Type B pancreatic cell (in vitro differentiated cells): ENCODE measurements at places on chromosomes 5 and 9. TPM values are rescaled to one million over a fixed set of nuclear protein-coding genes. Genes with fewer than 3 reads are reported as not detected.

GRCh38 chr5:34914671-34915138 lies 599 bp downstream of the RAD1 start:
- DNase-seq, result no peak

DNA sequence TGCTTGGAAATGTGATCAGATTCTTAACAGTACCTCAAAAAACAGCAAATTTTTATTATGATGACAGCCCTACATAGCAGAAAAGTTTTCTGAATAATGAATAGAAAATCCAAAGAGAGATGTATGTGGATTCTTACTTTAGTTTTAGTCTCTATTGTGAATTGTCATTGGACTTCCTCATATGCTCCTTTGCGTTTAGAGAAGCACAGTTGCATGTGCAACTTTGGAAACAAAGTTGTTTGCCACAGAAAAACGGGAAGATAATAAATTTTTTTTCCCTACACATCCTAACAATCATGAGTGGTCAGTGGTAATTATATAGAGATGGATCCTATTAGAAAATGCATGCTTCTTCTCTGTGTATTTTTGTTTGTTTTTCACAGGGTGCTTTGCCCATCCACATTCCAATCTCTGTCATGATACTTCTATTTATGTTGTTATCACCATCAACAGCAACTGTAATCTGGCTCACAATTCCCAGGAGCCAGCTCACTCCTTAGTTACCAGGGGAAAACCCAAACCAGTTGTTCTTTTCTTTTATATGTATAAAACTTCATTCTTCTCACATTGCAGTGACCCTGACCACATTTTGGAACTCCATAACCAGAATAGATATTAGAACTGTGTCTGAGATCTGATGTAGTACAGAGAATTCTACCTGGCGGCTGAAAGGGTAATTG lies 118.7 kb downstream of the NDUFS4 start:
- no peak for DNase-seq

DNA sequence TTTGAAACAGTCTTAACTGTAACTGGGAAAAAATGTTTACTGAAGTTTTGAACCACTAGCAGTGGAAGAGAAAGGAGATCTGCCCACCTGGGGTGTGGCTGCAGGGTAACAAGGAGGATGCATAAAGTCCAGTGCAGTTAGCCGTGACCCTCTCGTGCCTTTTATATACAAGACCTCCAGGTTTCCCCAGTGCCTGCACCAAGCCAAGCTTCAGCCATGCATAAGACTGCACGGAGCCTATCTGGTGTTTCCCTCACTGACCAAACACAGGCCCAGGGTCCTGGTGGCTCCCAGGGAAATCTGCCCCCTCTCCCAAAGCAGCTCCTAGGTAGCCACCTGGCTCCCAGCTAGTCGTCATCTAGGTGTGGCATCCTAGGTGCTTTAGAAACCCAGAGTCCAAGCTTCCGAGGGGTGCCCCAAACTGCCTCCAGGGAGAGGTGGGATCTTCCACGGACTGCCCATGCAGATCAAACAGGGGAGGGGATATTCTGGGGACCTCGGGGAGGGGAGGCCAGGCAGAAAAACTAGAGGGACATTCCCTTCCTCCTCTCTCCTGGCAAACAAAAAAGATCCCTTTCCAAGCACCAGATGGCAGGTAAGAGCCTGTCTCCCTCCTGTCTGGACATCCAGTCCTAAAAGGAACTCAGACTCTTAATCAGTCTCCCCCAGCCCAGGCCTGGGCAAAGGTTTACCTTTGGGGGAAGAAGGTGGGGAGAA lies 2.7 kb downstream of the SHB start:
- DNase-seq, result no peak

The PPP2CA gene
- 141 and 152 TPM in 2 replicates for total RNA-seq

DNA sequence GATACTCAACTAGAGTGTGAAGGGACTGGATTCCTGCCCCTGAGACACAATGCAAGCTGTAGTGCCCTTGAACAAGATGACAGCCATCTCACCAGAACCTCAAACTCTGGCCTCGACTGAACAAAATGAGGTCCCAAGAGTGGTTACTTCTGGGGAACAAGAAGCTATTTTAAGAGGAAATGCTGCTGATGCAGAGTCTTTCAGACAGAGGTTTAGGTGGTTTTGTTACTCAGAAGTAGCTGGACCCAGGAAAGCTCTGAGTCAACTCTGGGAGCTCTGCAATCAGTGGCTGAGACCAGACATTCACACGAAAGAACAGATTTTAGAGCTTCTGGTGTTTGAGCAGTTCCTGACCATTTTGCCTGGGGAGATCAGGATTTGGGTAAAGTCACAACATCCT lies 2.4 kb downstream of the ZNF483 start:
- no peak for DNase-seq

GRCh38 chr9:130242270-130243014 lies 23.1 kb upstream of the HMCN2 start:
- no peak for DNase-seq

DNA sequence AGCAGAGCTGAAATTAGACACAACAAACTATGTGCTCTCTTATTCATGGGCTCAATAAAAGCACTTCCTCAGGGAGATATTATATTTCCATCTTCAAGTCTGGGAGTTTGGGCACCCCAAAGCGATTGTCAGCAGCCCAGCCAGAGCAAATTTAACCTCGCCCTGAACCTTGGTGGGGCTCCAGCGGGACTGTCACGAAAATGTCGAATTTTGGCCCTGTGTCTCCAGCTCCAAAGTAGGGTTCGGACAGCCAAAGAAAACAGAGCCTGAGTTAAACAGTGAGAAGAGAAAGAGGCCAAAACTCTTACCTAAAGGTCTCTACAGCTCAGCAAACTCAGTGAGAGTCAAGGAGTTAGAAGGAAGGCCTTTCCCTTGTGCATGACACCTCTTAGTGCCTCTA lies 432.9 kb downstream of the SPATA31D1 start:
- DNase-seq, result no peak

GRCh38 chr5:122454541-122454940 lies 142.5 kb downstream of the SNCAIP start:
- no peak for DNase-seq

DNA sequence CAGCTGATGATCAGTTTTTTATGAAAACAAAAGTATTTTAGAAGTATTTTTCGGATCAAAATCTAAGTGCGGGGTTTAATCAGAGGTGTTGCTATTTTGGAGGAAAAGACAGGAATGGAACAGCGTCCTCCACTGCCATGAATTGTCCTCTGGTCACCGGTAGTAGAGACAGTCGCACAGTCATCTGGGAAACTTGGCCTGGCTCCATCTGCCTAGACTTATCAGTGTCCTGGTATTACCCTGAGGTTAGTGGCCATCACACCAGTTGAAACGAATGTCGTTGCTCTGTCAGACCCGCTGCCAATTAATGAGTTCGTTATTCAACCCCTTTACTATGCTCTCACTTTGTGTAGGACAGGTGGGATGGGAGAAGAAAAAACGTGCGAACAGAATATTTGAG lies 8.2 kb downstream of the TLX3 start:
- DNase-seq, result no peak

- no peak for DNase-seq
Observed at GRCh38 chr5:43581398-43581797, 21.6 kb upstream of the NNT start.

- DNase-seq, result no peak
Observed at GRCh38 chr5:127801751-127802476, 98.7 kb downstream of the CCDC192 start.

GRCh38 chr9:123138163-123138562 lies 104.7 kb downstream of the GPR21 start:
- no peak for DNase-seq

The PCDHB14 gene
- 3.1 and 3.7 TPM in 2 replicates for total RNA-seq

The FCN2 gene
- total RNA-seq, result not detected in 2 replicates

DNA sequence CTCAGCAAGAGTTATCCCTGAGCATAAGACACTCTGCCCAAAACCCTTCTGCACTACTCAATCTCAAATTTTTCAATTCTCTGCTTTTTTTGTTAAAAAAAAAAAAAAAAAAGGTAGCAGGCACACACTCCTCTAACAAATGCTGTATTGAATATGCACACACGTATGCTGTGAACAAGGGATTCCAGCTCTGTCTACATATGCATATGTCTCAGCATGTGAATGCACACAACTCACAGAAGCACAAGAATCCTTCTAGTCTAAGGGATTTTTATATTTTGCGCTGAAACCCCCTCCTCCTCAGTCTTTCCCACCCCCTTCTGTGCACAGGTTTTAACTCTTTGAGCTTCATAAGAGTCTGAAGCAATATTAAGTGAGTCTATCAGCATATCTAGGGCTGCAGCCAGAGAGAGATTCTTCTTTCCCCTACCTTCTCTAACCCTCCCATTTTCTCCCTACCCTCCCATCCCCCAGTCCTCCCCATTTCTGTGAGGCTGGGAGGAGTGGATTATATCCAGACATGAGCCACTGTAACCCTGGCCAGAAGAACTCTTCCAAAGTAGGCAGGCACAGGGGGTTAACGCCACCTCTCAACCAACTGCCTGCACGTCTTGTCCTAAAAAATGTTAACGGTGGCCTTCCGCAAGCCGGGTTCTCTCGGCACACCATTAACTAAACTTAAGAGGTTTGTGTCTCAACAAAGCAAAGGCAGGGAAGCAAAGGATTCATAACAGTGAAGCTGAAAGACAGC lies 1.0 kb downstream of the GABRB2 start:
- no peak for DNase-seq

DNA sequence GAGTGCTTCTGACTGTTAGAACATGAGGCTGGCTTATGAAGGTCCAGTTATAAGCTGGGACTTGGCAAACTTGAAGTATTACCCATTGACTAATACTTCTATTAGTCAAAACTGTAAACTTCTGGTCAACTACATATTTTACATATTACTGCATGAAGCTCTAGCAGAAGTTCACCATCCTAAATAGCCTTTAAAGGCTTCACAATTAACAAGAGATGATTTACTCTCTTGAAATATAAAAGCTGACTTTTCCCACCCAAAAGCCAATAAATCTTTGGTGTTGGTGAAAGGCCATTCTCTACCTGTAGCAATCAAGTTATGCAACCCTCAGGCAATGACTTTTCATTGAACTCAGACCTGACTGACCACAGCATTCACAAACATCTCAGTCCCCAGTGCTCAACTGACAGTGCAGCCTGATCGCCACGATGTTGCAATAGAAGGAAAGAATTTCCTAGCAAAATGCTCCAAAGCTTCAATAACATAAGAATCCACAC lies 345.6 kb downstream of the EBF1 start:
- DNase-seq, result no peak

- no peak for DNase-seq
Observed at GRCh38 chr5:39341896-39342295, 22.4 kb downstream of the C9 start.

- DNase-seq, result no peak
Observed at GRCh38 chr5:153674356-153674755, 183.9 kb downstream of the GRIA1 start.

- no peak for DNase-seq
Observed at GRCh38 chr9:107730666-107731065, 241.1 kb upstream of the KLF4 start.

DNA sequence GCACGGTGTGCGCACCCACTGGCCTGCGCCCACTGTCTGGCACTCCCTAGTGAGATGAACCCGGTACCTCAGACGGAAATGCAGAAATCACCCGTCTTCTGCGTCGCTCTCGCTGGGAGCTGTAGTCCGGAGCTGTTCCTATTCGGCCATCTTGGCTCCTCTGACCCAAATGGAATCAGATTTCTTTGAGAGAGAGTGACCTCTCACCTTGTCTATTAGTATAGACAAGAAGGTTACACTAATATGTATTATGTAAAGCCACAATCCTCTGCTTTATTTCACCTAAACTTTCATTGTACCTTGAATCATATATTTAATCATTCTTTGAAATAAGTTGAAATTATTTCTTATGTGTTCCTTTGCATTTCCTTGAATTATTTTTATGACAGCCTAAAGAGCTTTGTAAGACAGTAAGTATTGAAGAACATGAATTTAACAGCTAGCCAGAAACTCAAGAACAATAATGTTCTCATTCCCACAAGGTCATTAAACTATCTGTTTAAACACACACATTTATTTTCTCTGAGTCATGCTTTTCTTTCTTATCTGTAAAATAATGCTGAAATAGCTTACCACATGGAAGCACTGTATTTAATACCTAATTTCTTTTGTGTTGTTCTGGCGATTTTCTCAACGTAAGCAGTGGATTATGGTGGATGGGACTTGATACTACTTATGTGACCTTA lies 91.8 kb upstream of the DMRTA1 start:
- DNase-seq, result no peak

DNA sequence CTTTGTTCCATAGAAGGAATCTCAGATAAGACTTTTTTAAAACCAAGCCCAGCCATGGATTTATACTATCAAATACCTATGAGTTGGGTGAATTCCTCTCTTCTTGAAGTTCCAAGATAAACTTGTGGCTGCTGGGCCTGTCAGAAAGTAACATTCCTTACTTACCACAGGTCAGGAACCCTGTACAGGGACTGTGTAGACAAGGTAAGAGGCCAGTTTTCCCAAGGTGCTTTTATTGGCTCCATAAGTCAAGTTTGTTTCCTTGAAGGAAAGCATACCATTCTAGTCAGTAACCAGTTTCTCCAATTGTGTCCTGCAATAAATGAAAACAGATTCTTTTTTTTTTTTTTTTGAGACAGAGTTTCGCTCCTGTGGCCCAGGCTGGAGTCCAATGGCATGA lies 8.8 kb upstream of the CLTB start:
- no peak for DNase-seq

The PGM5 gene
- 5.8 and 21.2 TPM in 2 replicates for total RNA-seq

DNA sequence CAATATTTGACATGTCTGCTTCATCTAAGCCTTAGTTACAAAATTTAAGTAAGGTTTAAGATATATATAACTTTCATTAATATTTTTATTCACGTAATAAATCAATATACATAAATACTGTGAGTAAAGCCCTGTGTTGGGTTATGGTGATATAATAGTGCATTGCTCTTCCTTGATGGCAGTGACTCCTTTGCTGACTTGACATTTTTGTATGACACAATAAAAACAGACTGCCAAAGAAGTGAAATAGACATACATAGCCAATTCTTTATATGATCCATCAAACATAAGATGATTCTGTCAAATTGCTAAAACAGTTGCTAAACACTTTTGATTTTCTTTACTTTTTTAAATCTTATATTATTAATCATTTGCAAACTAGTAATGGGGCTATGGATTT lies 1518.2 kb downstream of the EFNA5 start:
- no peak for DNase-seq

- DNase-seq, result no peak
Observed at GRCh38 chr5:118793652-118794051, 194.7 kb downstream of the DTWD2 start.

- DNase-seq, result no peak
Observed at GRCh38 chr9:136854842-136855460, 2.8 kb downstream of the MAMDC4 start.

The LCN10 gene
- total RNA-seq, result not detected in 2 replicates

The GRPEL2 gene
- total RNA-seq, result 19.1 and 22.6 TPM in 2 replicates

- no peak for DNase-seq
Observed at GRCh38 chr9:70125621-70126263, 82.1 kb downstream of the MAMDC2 start.

The ACOT12 gene
- total RNA-seq, result 0.46 and 0.74 TPM in 2 replicates

- DNase-seq, result no peak
Observed at GRCh38 chr9:98961513-98962180, 17.9 kb downstream of the COL15A1 start.

GRCh38 chr9:75858497-75859092 lies 31.9 kb upstream of the PCSK5 start:
- DNase-seq, result no peak

- DNase-seq, result no peak
Observed at GRCh38 chr5:95916687-95917085, 45.0 kb downstream of the ELL2 start.

GRCh38 chr5:136701191-136701590 lies 335.8 kb upstream of the TRPC7 start:
- no peak for DNase-seq

The SH3RF2 gene
- 11.2 and 20.8 TPM in 2 replicates for total RNA-seq
